ENCODE measurements at places on chromosomes 2 and 18. TPM values are rescaled to one million over a fixed set of nuclear protein-coding genes. Genes with fewer than 3 reads are reported as not detected.

Gene CFAP65
- not detected for total RNA-seq

Gene B3GNT7
- total RNA-seq = under 0.01 TPM

Gene HNMT
- 28.0 TPM for total RNA-seq

Gene CYP26B1
- 0.19 TPM for total RNA-seq

Gene FOXI3
- total RNA-seq = not detected

Gene TBR1
- not detected for total RNA-seq

Gene MC2R
- total RNA-seq = not detected

Gene SCN9A
- total RNA-seq = 22.0 TPM

Gene SERPINB4
- not detected for total RNA-seq

Gene ABCB11
- not detected for total RNA-seq

Gene RND3
- total RNA-seq = 750 TPM

Gene C2orf42
- total RNA-seq = 28.9 TPM

Gene ATIC
- 50.2 TPM for total RNA-seq

Gene PARD3B
- 9.9 TPM for total RNA-seq

Gene NT5DC4
- not detected for total RNA-seq

Gene CENPA
- 17.4 TPM for total RNA-seq

Gene CELF4
- total RNA-seq = not detected

Gene RAB6C
- under 0.01 TPM for total RNA-seq

Gene DOK6
- 0.77 TPM for total RNA-seq

Gene SNTG2
- total RNA-seq = 1.3 TPM

Gene ERFE
- total RNA-seq = 2.8 TPM

Gene ZSWIM2
- under 0.01 TPM for total RNA-seq

Gene GCG
- not detected for total RNA-seq

Gene C2orf78
- total RNA-seq = not detected

Gene TM4SF20
- total RNA-seq = under 0.01 TPM

Gene GALR1
- not detected for total RNA-seq

Gene DGKD
- 13.5 TPM for total RNA-seq

Gene PRKAG3
- total RNA-seq = under 0.01 TPM

Gene MOGAT1
- total RNA-seq = not detected

Gene STRN
- 14.4 TPM for total RNA-seq

Gene XDH
- 0.38 TPM for total RNA-seq

Gene INPP1
- 10.2 TPM for total RNA-seq

Gene C1D
- total RNA-seq = 33.3 TPM

Data from regular cardiac myocyte (primary cell).